ENCODE measurements at places on chromosomes 11 and 22. TPM values are rescaled to one million over a fixed set of nuclear protein-coding genes. Genes with fewer than 3 reads are reported as not detected.

The MMP12 gene
- total RNA-seq: not detected

GRCh38 chr11:12247543-12248254, 129.7 kb upstream of the PARVA start:
- DNase-seq: no peak

GRCh38 chr22:27139935-27140511, 482.6 kb downstream of the MIAT start:
- peak; percentile 28 for DNase-seq

GRCh38 chr22:43126501-43127165, 16.1 kb downstream of the BIK start:
- no peak for DNase-seq

The LMO1 gene
- 1.6 TPM for total RNA-seq

GRCh38 chr22:20441631-20442484, 4.2 kb upstream of the SCARF2 start:
- DNase-seq: no peak

- DNase-seq: no peak
Measured at GRCh38 chr11:31997955-31998354, 92.9 kb upstream of the RCN1 start.

The CHRDL2 gene
- not detected for total RNA-seq

The NCR3LG1 gene
- under 0.01 TPM for total RNA-seq

GRCh38 chr11:134752526-134752925, 340.5 kb upstream of the B3GAT1 start:
- DNase-seq: no peak

DNA sequence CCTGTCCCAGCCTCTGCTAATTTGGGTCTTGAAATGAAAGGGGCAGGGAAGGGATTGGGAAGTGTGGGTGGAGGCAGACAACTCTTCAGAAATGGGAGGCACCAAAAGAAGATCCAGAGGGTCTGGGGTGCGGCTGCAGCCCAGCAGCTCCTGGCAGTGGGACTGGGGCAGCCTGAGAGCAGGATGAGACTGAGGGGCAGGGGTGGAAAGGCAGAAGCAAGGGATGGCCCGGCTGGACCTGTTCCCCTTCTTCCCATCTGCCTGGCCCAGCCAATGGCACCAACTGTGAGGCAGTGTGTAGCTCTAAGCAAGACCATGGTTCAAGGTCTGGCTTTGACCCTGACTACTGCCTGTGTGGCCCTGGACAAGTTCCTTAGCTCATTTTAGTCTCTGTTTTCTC, 160.4 kb downstream of the ENTHD1 start:
- no peak for DNase-seq

DNA sequence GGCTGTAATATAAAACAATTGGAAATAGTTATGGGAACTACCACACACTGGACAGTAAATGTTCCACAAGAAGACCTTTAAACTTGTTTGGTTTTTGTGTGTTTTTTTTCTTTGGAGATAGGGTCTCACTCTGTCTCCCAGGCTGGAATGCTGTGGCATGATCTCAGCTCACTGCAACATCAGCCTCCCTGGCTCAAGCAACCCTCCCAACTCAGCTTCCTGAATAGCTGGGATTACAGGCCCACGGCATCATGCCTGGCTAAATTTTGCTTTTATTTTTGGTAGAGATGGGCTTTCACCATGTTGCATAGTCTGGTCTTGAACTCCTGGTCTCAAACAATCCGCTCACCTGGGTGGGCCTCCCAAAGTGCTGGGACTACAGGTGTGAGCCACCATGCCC, 121.0 kb downstream of the MPPED2 start:
- no peak for DNase-seq

DNA sequence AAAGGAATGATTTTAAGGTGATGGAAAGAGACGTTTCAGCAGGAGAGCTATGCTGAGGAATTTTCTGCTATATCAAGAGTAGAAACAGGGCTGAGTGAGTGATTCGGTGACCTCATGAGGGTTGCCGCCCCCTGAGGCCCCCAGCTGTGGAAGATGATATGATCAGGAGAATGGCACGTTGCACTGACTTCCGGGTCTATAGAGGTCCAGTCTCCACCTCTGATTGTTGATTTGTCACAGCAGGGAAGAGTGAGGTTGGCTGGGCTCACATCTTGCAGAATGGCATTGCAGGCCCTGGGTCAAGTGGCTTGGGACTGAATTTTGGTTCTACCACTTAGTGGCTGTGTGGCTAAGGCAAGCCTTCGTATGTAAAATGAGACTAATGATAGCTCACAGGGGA, 205.1 kb downstream of the SNX19 start:
- no peak for DNase-seq

The BCO2 gene
- total RNA-seq: 3.6 TPM

- DNase-seq: no peak
Measured at GRCh38 chr22:45136594-45136993, 27.1 kb upstream of the NUP50 start.

The YPEL4 gene
- 0.26 TPM for total RNA-seq

DNA sequence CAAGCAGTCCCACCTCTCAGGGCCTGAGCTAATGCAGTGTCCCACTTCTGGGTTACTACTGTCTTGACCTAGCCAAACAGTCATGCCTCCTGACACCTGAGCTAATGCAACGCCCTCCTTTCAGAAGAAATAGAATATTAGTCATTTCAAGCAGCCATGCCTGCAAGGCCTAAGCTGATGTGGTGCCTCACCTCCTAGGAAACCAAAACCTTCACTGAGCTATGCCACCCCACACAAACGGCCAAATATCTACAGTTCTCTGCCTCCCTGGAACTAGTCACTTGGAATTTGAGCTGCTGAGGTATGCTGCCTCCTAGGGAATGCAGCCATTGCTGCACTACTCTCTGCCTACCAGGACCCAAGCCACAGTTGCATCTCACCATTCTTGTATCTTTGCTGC, 8.3 kb upstream of the MS4A6E start:
- no peak for DNase-seq

The TMPRSS5 gene
- total RNA-seq: not detected

- DNase-seq: no peak
Measured at GRCh38 chr22:39996732-39997131, 2.0 kb downstream of the FAM83F start.

- DNase-seq: no peak
Measured at GRCh38 chr11:106482917-106483785, 405.7 kb downstream of the AASDHPPT start.

GRCh38 chr22:36757668-36758211, 18.2 kb downstream of the IFT27 start:
- DNase-seq: peak; percentile 85

- no peak for DNase-seq
Measured at GRCh38 chr22:31734512-31734911, 15.4 kb downstream of the PRR14L start.

DNA sequence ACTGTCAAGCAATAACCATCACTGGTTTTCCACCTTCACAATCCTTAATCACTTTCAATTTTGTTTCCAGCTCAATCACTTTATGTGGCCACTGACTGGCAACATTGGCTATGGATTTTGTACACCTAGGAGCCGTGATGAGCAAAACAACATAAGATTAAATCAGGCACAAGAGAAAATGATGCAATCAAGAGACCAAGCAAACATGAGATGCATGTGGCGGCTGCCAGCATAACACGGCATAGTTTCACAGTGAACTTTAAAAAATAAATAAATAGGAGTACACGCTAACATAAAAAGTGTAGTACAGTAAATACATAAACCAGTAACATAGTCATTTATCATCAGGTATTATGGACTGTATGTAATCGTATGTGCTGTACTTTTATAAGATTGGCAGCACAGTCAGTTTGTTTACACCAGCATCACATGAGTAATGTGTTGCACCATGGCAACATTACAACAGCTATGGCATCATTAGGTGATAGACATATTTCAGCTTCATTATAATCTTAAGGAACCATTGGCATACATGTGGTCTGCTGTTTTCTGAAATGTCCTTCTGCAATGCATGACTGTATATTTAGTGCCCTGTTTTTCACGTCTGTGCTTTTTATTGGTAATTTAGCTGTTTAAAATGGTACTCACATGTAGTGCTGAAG, 83.3 kb upstream of the PRDM11 start:
- DNase-seq: no peak

DNA sequence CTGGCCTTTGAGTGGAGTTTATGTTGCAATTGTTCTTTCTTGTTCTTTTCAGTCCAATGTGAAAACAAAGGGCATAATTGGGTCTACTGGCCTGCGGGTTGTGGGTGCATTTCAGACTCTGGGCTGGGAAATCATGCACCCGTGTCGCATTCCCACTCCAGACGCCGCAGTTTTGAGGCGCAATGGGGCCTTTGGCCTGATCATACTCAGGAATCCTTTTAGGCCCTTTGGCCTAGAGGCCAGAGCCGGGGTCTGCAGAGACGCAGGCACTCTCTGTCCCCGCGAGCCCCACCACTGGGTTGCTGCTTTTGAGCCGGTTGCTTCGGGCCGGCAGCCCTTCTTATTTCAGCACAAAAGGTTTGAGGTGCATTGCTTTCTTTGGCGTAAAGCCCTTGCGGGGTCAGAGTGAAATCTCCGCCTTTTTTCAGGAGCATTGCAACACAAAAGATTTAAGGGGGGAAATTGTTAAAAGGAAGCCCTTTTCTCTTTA, 48.4 kb upstream of the DBX1 start:
- DNase-seq: no peak

- DNase-seq: no peak
Measured at GRCh38 chr22:33779243-33779642, 141.0 kb downstream of the LARGE1 start.

The MS4A8 gene
- not detected for total RNA-seq

GRCh38 chr11:20064961-20065405, 95.3 kb downstream of the DBX1 start:
- no peak for DNase-seq

The CST6 gene
- total RNA-seq: not detected

DNA sequence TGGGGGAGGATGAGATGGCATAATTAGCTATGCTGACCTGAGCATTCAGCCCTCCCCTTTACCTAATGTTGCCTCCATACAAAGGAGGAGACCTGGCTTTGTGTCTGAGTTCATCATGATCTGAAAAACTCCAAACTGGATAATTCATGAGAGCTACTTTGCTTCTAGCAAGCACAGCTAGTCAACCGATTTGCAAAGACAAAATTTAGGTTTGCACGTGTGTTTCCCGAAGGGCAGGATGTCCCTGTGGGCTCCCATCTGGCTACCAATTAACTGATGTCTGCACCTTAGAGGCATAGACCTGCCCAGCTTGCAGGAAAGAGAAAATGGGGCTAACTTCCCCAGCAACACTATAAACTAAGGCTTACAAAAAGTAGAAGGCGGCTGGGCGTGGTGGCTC, 42.2 kb upstream of the POU2AF1 start:
- no peak for DNase-seq

DNA sequence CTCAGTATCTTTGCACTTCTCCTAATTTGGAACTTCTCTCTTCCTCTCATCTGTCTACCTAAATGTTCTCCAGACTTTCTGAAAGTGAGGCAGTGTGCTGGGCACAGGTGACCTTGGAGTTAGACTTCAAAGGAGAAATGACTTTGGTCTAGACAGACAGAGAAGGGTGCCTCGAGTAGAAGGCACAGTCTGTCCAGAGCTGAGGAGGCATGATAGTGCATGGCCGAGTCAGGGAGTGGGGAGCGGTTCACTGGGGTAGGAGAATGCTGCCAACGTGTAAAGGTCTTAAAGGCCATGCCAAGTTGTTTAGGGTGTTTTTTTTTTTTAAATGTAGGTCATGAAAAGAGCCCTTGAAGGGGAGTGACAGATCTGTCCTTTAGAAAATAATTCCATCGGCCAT, 17.3 kb upstream of the ZBTB16 start:
- no peak for DNase-seq

Data from body of pancreas (tissue), 4 donors.